ENCODE measurements at places on chromosomes 7 and 10.
A peak's percentile ranks its signal among the peaks of the same experiment; 100 is the strongest.

DNA sequence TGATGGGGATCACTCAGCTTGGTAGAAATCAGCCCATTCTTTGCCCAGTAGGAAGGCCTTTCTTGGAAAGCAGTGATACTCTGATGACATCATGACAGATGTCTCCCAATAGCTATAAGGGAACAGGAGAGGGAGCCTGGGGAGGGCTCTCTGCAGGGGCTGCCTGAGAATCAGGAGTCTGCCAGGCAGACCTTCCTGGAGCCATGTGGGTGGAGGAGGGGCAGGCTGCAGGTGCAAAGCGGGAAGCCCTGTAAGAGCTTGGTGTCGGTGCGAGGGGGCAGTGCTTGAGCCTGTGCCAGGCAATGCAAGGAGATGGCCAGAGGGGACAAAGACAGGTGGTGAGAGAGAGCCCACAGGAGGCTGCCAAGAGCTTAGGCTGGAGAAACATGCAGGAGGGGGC is 5.0 kb upstream of the TNS3 start:
- no peak for DNase-seq

GRCh38 chr10:51129946-51130544 is 55.8 kb downstream of the PRKG1 start:
- no peak for DNase-seq

GRCh38 chr10:124107072-124107471 is 13.7 kb upstream of the CHST15 start:
- DNase-seq: no peak

GRCh38 chr10:22460101-22460500 is 114.8 kb downstream of the SPAG6 start:
- DNase-seq: no peak

GRCh38 chr7:30164567-30164966 is 29.8 kb downstream of the MTURN start:
- no peak for DNase-seq

GRCh38 chr7:2126621-2127020 is 106.1 kb downstream of the MAD1L1 start:
- DNase-seq: no peak

- DNase-seq: no peak
Measured at GRCh38 chr10:14407567-14407966, 76.8 kb upstream of the FRMD4A start.

DNA sequence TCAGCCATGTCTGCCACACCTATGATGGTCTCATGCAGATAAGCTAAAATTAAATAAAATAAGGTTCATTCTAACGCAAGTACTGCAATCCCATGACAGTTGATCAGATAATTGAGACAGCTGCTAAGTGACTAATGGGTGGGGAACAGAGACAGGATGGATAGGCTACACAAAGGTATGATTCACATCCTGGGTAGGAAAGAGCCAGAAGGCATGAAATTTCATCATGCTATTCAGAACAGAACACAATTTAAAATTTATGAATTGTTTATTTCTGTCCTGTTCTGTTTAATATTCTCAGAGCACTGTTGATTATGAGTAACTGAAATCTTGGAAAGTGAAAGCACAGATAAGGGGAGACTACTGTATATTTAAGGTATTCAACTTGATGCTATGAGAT is 381.8 kb upstream of the SORCS1 start:
- no peak for DNase-seq

DNA sequence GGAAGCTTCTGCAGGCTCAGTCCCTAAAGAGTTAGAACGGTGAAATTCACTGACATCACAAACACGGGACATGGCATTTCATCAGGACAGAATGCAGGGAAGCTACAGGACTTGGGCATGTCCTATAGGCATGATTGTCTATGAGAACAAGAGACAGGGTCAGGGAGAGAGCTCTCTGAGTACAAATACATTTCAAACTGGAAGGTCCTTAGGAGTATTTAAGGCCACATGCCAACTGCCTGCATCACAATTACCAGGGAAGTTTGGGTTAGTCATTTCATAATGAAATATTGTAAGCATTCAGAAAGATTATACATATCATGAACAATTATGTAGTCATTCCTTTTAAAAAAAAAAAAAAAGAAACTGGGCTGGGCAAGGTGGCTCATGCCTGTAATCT is 71.3 kb downstream of the CREB3L2 start:
- no peak for DNase-seq

GRCh38 chr7:142803901-142804300 is 33.1 kb downstream of the PRSS2 start:
- DNase-seq: no peak

- DNase-seq: no peak
Measured at GRCh38 chr7:84712374-84713121, 474.3 kb downstream of the SEMA3D start.

DNA sequence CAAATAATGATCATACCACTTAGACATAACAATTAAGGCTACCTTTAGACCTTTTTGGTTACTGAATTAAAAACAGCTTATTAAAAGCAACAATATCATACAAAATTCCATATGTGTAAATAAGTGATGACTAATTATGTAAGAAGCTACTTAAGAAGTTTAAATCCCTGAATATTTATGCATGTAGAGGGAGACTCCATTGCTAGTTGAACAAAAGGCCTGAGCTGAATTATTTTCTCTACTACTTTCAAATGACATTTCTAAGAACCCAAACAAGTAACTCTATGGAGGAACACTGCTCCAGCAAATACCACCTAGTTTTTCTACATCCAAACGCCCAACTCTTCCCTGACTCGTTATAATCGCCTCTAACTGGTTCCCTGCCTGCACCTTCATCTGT is 31.5 kb downstream of the EPC1 start:
- no peak for DNase-seq

DNA sequence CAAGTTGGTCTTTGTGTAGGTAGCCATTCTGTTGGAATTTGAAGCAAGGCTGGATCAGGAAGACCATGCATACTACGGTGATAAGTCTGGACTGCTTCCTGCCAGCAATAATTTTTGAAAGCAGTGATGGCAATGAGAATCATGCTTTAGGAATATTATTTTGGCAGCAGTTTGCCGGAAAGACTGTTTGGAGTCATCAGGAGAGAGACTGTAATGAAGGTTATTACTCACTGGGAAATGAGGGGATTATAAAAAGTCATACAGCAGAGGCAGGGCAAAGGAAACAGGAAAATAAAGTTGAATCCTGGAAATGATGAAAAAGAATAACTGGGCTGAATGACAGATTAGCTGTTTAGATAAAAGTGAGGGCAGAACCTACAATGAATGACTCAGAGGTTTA is 1136.8 kb upstream of the AUTS2 start:
- DNase-seq: no peak

DNA sequence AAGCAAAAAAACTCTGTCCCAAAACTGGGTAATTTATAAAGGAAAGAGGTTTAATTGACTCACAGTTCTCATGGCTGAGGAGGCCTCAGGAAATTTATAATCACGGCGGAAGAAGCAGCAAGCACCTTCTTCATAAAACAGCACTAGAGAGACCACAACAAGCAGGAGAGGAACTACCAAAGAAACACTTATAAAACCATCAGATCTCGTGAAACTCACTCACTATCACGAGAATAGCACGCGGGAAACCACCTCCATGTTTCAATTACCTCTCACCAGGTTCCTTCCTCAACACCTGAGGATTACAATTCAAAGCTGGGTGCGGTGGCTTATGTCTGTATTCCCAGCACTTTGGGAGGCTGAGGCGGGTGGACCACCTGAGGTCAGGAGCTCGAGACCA is 48.5 kb downstream of the PDIA4 start:
- DNase-seq: peak; percentile 30

GRCh38 chr10:130757271-130757670 is 554.2 kb downstream of the TCERG1L start:
- no peak for DNase-seq

- no peak for DNase-seq
Measured at GRCh38 chr10:9621216-9621615, 1396.5 kb upstream of the CELF2 start.

- no peak for DNase-seq
Measured at GRCh38 chr10:110918643-110919348, at the start of gene BBIP1. Gene BBIP1 (minus strand): TSS chr10:110919180. CDS start chr10:110918157, 1,023 bp downstream.

DNA sequence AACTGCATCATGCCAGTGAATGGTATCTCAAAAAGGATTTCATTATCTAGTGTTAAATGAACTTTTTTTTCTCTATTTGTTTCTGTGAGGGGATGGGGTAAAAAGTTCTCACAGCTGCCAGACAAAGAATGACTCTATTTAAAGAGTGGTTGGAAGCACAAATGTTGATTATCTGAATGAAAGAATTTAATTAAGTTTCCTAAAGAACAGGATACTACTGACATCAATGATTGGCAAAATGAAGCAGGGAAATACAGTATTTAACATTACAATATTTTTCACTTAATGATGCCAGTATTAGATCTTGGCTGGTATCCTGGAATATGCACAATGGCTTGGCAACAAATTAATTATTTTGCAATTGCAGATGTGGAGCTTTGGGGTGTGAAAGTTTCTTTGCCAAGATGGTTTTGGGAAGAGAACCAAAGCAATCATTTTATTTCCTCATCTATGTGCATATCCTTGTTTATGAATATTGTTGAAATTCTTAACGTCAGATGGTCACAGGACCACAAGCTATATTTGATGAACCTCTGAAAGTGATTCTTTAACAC is 336.8 kb downstream of the ARL4A start:
- no peak for DNase-seq

- DNase-seq: no peak
Measured at GRCh38 chr10:95467162-95467599, 94.0 kb downstream of the SORBS1 start.

DNA sequence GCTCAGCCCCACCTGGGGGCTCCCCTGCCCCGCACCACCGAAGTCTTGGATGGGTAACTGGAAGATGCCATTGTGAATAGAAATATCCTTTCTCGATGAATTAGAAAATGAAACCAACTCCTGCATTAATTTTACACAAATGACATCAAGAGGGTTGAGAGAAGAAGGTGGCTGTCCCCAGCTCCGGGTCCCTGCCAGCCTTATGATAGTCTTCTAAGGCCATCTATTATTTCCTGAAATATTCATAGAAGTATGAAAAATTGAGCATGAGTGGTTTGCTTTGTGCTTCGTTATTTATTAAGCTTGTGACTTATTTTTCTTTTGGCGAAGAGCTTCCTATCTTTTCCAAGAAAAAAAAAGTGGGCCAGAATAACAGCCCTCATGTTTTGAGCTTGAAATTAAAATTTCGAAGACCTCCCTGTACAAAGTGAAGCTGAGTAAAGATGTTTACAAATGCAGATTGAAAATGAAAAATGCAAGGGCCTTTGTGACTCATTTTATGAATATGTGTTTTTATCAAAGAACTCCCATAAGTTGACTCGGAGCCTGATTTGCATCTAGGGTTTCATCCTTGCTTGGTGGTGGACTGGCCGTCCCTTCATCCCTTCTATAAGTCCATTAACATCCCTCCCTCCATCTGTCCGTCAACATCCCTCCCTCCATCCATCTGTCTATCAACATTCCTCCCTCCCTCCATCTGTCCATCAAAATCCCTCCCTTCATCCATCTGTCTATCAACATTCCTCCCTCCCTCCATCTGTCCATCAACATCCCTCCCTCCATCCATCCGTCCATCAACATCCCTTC is 20.5 kb upstream of the CFAP46 start:
- no peak for DNase-seq

- DNase-seq: no peak
Measured at GRCh38 chr10:124092860-124093773, at the start of gene CHST15. Gene CHST15 (minus strand): TSS chr10:124093598. CDS start chr10:124046212, 47,386 bp downstream.

DNA sequence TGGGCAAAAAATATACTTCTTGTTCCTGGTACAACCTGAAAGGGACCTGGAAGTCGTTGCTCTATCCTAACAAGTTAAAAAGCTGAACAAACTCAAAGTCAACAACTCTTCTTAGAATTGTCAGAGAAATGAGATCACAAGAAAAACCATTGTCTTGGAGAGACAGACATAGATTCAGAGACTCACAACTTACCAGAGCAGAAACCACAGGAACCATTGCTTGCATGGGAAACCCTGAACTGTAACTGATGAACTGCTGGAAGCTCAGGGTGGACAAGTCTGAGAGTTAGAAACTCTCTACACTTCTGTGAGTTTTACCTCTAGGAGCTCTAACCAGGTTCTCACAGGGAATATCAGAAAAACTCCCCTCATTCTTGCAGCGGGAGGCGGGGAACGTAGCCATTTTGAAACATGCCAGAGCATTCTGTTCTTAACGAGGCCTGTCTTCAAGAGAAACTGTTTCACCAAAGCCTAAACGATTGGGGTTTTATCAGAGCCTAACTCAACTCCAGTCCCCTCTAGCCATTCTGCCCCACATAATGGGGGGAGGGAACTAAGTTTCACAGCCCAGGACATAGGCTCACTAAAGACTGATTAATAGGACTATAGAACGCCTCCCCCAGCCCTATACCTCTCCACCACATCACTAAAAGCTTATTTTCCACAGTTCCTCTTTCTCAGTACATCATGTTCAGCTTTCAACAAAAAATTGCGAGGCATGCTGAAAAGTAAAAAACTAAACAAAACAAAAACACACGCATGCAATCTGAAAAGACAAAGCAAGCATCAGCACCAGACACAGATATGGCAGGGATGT is 12.0 kb upstream of the GSDME start:
- no peak for DNase-seq

GRCh38 chr7:65477326-65477725 is 103.7 kb downstream of the ZNF92 start:
- no peak for DNase-seq

- no peak for DNase-seq
Measured at GRCh38 chr10:8392216-8392615, 337.7 kb downstream of the GATA3 start.

- no peak for DNase-seq
Measured at GRCh38 chr7:47447621-47448349, 134.1 kb downstream of the TNS3 start.

DNA sequence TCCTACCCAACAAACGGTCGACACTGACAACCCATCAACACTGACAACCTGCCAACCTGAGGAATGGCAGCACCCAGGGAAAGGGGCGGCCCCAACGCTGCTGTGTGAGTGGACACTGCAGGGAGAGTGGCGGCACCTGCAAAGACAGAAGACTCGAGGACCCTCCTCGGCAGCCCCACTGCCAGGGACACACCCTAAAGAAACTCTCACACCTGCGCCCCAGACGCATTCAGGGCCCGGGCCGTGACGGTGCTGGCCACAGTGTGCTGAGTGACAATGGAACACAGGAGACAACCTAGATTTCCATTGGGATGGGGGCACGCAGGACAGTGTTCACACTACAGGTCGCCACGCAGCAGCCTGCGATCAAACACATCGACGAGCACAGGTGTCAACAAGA is 3.6 kb downstream of the CAMK2B start:
- no peak for DNase-seq

All from T-helper 2 cell (primary cell).